Kasumi-1 (cell line): ENCODE measurements at places on chromosomes 2 and 18.
A peak's percentile ranks its signal among the peaks of the same experiment; 100 is the strongest.

- no peak for DNase-seq
Observed at GRCh38 chr18:23194155-23194996, 59.1 kb downstream of the CABLES1 start.

DNA sequence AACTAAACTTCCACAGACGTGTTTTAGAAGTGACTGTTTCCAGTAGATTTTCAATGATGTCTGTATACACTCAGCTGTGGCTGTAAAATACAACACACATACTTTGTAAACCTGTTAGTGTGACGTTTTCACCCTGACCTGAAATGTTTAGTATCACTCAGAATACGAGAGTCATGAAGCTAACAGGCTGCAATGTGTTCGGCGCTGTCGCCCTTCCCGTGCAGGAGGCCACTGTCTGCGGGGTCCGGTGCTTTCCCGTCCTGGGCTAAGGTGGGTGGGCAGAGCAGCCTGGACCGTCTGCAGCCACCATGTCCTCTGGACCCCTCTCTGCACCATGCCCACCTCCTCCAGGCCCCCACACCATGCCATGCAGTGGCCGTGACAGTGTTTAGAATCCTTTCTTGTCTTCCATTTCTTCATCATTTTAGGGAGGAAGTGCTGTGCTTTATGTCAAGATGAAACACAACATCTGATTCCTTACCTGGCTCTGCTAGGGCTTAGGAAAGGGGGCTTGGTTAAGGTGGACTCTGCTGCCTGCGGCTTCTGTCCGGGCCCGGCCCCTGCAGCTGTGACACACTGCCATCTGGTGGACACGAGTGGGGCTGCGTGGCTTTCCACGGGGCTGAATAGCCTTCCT, 53.8 kb upstream of the RBM44 start:
- peak; percentile 5 for DNase-seq

DNA sequence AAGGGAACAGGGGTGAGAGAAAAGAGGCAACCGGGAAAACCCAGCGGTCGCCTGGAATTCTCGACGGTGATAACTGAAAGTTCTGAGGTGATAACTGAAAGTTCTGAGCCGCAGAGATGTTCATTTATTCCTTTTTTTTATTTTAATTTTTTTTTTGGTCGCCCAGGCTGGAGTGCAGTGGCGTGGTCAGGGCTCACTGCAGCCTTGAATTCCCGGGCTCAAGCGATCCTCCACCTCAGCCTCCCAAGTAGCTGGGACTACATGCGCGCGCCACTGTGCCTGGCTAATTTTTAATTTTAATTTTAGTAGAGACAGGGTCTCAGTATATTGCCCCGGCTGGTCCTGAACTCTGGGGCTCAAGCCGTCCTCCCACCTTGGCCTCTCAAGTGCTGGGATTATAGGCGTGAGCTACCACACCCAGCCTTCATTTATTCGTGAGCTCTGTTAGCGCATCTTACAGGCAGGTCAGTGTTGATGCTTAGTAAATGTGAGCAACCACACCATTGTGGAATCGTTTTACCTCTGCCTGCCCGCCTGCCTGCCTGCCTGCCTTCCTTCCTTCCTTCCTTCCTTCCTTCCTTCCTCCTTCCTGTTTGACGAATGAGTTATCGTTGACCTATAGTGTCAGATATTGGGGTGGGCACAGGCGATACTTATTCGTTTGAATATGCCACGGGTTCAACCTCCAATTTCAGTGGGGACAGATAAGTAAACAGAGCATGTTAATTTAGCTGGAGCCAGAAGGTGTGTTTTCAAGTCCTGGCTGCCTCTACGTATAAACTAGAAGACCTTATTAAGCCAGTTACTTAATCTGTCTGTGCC, 557 bp upstream of the E2F6 start:
- no peak for DNase-seq

- no peak for DNase-seq
Observed at GRCh38 chr18:55038162-55038561, 78.9 kb upstream of the CCDC68 start.

GRCh38 chr2:229714080-229714735, at the start of gene DNER:
DNER (minus strand) TSS chr2:229714555; CDS start chr2:229714423, 132 bp downstream.
- DNase-seq: no peak

- DNase-seq: no peak
Observed at GRCh38 chr2:98975611-98976010, 39.6 kb upstream of the CRACDL start.

- DNase-seq: no peak
Observed at GRCh38 chr2:196142825-196143224, 28.6 kb downstream of the STK17B start.

DNA sequence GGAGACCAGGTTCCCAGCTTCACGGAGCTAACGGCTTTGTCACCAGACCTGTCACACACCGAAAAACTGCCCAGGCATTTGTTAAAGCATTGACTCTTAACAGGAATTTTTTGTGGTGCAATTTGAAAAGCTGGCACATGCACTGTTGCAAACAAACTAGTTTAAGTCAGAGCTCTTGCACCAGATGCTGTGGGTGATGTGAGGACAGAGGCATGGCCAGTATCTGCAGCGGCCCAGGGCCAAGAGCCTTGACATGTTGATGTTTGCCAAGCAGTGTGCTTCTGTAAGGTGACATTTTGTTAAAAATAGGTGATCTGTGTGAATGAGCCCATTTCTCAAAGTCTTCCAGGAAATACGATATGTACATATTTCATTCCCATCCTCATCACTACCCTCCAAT, 142.5 kb downstream of the MTCL1 start:
- DNase-seq: no peak

DNA sequence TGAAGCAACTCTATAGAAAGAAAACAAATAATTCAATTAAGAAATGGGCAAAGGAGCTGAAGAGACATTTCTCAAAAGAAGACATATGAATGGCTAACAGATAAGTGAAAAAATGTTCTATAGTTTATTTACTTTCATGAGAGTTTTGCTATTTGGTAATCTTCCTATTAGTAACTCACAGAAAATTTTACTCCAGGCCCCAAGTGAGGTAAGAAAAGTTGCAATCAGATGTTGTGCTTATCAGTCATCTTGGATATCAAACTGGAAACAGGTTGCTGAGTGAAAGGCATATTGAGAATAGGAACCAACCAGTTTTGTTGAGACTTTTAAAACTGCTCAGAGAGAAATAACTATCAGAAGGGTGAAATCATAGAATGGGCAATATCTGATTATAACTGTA, 1179.0 kb upstream of the ACVR2A start:
- no peak for DNase-seq

DNA sequence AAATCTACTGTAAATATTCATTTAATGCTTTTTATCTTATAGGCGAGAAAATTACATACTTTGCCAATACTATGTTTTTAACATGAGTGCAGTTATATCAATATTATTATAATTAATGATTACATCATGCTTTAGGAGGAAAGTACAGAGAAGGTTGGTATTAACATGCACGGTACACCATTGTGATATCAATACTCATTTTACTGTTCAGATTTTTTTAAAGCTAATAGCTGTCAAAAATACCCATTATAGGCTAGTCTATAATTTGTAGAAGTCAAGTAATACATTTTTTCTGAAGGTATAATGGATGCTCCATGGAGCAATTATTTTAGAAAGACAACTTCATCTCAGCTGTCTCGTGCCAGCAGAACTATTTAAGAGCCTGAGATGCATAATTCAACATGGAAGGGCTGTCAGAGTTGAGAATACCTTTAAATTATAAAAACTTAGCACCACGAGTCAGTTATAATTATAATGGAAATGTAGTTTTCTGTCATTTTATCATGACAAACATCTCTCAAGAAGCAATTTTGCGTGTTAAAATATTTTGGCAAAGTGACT, 1641.7 kb upstream of the ACVR2A start:
- DNase-seq: no peak
